ENCODE measurements at places on chromosomes 3 and 15. TPM values are rescaled to one million over a fixed set of nuclear protein-coding genes. Genes with fewer than 3 reads are reported as not detected.

The ZNF654 gene
- 8.0 TPM for total RNA-seq

The SLC12A8 gene
- 9.2 TPM for total RNA-seq

The KLF15 gene
- total RNA-seq, result 17.7 TPM

The TM6SF1 gene
- 0.27 TPM for total RNA-seq

The GOLGA8Q gene
- total RNA-seq, result not detected

The C3orf22 gene
- 0.44 TPM for total RNA-seq

The LRRC31 gene
- 0.67 TPM for total RNA-seq

The ADAMTSL3 gene
- 0.24 TPM for total RNA-seq

The AGBL1 gene
- not detected for total RNA-seq

The TMED3 gene
- total RNA-seq, result 49.3 TPM

The TM2D3 gene
- total RNA-seq, result 49.3 TPM

The TMEM62 gene
- 28.9 TPM for total RNA-seq

The ROBO2 gene
- total RNA-seq, result 83.8 TPM

The BLM gene
- 19.6 TPM for total RNA-seq

The IVD gene
- total RNA-seq, result 93.0 TPM

The GOLIM4 gene
- total RNA-seq, result 41.8 TPM

The CAND2 gene
- total RNA-seq, result 7.9 TPM

The TMEM207 gene
- total RNA-seq, result not detected

The CALML4 gene
- total RNA-seq, result 11.9 TPM

The CHRM5 gene
- total RNA-seq, result not detected

The PSMD2 gene
- total RNA-seq, result 259 TPM

The FOXL2NB gene
- not detected for total RNA-seq

The OR5K2 gene
- total RNA-seq, result not detected

The SLC24A5 gene
- total RNA-seq, result not detected

The DNASE1L3 gene
- total RNA-seq, result not detected

The GOLGA6L10 gene
- total RNA-seq, result 9.5 TPM

The FAM3D gene
- not detected for total RNA-seq

The MOBP gene
- not detected for total RNA-seq

The ALPK3 gene
- 122 TPM for total RNA-seq

The MNS1 gene
- 4.5 TPM for total RNA-seq

The CSPG5 gene
- total RNA-seq, result 2.5 TPM

The MON1A gene
- total RNA-seq, result 6.4 TPM

The IL20RB gene
- total RNA-seq, result 1.7 TPM

The CCR1 gene
- 0.11 TPM for total RNA-seq

The CYP1A2 gene
- not detected for total RNA-seq

The ZNF619 gene
- 7.3 TPM for total RNA-seq

The NSMCE3 gene
- 7.9 TPM for total RNA-seq

The ZNF385D gene
- 0.47 TPM for total RNA-seq

The RASA2 gene
- 17.8 TPM for total RNA-seq

The SLC28A2 gene
- 1.2 TPM for total RNA-seq

The ALDH1L1 gene
- total RNA-seq, result 4.7 TPM

The CLDN16 gene
- 0.31 TPM for total RNA-seq

The PROK2 gene
- not detected for total RNA-seq

The MAPKBP1 gene
- 28.9 TPM for total RNA-seq

The GOLGA8M gene
- not detected for total RNA-seq

The C3orf85 gene
- not detected for total RNA-seq

The TRIM42 gene
- not detected for total RNA-seq

The SLC2A2 gene
- 1.5 TPM for total RNA-seq

The TMEM45A gene
- 9.9 TPM for total RNA-seq

The MINDY4B gene
- total RNA-seq, result not detected

The DLL4 gene
- 6.2 TPM for total RNA-seq

The SLC30A4 gene
- 6.7 TPM for total RNA-seq

The FEZF2 gene
- total RNA-seq, result not detected

The SUSD5 gene
- 1.1 TPM for total RNA-seq

The LDHAL6B gene
- total RNA-seq, result not detected

The ATP13A4 gene
- 8.1 TPM for total RNA-seq

The ARIH2 gene
- 121 TPM for total RNA-seq

The PPARG gene
- 17.1 TPM for total RNA-seq
